ENCODE measurements at places on chromosomes 1 and 21. TPM values are rescaled to one million over a fixed set of nuclear protein-coding genes. Genes with fewer than 3 reads are reported as not detected.

Gene CDK18
- total RNA-seq, result 8.0 TPM

Gene SPRR2B
- not detected for total RNA-seq

DNA sequence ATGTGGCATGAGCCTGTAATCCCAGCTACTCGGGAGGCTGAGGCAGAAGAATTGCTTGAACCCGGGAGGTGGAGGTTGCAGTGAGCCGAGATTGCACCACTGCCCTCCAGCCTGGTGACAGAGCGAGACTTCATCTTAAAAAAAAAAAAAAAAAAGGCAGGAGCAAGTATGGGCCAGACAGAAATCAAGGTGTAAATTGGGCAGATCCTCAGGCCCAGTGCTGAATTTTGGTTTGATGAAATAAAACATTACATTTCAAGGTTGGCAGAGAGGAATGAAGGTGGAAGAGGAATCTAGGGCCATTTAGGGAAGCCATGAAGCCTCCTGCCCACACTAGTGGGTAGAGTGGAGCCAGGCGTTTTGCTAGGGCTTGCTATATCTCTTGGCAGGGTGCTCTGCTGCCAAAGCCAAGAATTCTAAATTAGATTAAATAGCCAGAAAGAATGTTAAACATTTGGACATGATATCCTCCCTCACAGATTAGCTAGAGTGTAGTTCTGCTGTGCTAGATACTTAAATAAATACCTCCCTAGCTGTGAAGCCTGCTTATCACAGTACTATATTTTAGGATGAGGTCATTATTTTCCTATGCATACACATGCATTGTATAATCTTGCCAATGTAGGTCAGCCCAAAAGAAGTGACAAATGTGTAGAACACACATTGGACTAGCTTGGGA lies 16.6 kb upstream of the LGALS8 start:
- H3K27me3 ChIP-seq, result no peaks in the 10 kb centered on the region
- no peak overlapping the region for H3K4me3 ChIP-seq
- H3K4me1 ChIP-seq, result peaks cover 10% of the 10 kb centered on the region
- H3K36me3 ChIP-seq, result no peaks in the 10 kb centered on the region
- no peak for DNase-seq

Gene CYB5RL
- total RNA-seq, result 3.4 TPM

Gene GJA8
- total RNA-seq, result not detected

DNA sequence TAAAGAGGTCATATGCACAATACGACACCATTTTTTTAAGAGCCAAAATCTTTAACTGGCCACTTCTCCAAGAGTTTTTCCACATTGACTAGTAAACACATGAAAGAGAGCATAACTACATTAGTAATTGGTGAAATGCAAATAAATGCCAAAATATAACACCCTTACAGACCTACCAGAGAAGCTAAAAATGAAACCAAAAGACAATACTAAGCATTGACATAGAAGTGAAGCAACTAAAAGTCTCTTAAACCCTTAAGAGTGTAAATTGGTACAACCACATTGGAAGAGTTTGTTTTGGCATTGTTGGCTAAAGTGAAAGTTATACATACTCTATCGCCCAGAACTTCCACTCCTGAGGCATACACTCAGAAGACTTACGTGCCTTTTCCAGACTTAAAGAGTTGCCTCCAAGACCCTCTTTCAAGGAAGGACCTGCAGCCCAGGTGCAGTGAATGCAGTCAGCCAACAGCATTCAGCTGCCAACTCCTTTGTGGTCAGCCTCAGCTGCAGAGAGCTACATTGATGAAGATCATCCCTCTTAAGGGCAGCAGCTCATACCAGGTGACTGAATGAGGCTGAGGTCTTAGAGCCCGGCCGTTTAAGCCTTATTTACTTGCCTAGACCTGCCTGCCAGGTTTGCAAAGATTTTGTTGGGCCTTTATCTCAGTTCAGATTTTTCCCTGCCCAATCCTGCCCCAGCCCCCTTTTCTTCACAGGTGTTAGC lies 839.1 kb upstream of the ADGRL2 start:
- no peak overlapping the region for H3K4me3 ChIP-seq
- no peak overlapping the region for H3K27ac ChIP-seq
- no peaks in the 10 kb centered on the region for H3K36me3 ChIP-seq

Measured in hepatocyte (in vitro differentiated cells).